Smooth muscle cell of the brain vasculature (primary cell): ENCODE measurements at places on chromosomes 5 and 9.

DNA sequence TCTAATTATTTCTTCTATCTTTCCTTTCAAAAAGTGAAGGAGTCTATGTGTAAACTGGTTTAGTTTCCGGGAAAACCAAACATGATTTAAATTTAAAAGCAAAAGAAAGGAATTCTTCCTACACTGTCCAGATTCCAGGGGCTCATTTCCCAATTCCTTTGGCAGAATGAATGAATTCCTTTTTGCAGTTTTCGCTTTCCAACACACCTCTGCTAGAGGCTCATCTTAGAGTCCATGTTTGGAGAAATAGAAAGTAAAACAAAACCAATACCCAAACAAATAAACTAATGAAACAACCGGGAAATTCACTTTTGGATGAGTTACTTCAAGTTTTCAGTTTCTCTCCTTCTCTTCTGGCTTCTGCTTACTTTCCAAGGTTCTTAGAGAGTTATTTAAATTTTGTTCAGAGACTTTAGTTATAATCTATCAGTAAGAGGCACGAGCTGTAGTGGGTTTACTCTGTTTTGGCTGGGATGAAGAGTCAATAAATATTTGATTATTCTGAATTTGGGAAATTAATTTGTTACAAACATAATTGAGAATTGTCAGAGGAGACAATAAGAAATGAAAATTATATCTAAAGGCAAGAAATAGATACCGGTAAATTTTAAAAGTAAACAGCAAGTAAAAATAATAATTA, 365.0 kb upstream of the CDH9 start:
- no peak for DNase-seq

GRCh38 chr9:34559624-34560455, 29.7 kb downstream of the CNTFR start:
- DNase-seq, result no peak

DNA sequence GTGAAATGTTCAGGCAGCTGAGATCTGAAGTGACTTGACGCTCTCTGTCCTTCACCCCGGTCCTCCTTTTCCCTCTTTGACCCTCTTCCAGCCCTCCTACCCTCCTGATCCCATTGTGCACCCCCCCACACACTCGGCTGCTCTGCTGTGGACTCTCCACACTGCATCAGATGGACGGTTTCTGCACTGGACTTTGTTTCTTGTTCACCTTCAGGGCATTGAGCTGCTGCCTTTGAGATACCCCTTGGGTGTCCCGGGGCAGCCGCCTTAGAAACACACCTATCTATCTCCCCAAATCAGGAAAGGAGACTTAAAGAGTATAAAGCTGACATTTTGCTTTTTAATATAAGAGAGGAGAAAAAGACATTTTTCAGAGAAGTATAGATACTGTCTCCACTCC, 27.5 kb downstream of the AMBP start:
- no peak for DNase-seq

- DNase-seq, result no peak
Observed at GRCh38 chr5:138979684-138980280, 104.6 kb upstream of the LRRTM2 start.

DNA sequence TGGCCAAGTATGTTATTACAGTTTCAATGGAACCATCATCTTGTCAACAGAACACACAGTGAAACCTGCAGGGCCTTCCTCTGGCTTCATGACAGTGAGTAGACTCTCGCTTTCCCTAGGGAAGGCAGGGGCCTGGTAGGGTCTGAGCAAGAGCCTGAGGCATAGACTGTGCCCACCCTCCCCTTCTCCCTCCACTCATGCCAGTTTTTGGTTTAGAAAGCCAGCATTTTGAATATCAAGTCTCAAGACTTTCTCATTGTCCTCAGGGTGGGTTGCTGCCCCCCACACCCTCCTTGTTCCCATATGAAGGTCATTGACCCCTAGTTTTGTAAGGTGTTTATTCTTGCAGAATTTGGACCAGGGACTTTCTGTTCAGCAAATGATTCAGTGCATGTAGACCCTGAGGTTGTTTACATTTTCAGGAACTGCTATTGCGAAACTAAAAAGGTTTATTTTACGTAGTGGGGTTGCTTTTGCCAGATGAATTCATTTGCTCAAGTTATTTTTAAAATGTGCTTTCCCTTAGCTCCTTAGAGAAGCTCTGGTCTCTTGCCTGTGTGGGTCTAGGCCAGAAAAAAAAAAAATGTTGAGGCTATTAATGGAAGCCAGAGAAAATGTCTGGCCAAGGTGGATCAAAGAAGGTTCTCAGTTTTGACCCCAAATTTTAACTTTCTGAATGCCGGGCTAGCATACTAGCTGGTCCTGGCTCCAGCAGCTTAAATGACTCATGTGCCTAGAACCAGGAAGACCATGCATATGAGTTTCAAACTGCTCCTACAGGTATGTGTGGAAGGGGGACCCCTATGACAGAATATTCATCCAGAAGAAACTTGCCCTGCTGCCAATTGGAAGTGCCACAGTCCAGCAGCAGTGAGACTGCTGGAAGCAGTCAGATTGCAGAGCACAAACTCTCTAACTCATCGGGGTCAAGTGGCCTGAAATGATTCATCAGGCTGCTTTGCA, 10.1 kb upstream of the MOB3B start:
- DNase-seq, result no peak

- no peak for DNase-seq
Observed at GRCh38 chr5:142748132-142748531, 22.0 kb upstream of the ARHGAP26 start.

- DNase-seq, result no peak
Observed at GRCh38 chr9:33778700-33779351, 16.5 kb upstream of the PRSS3 start.

- DNase-seq, result no peak
Observed at GRCh38 chr5:1110307-1111240, 1.3 kb downstream of the SLC12A7 start.

DNA sequence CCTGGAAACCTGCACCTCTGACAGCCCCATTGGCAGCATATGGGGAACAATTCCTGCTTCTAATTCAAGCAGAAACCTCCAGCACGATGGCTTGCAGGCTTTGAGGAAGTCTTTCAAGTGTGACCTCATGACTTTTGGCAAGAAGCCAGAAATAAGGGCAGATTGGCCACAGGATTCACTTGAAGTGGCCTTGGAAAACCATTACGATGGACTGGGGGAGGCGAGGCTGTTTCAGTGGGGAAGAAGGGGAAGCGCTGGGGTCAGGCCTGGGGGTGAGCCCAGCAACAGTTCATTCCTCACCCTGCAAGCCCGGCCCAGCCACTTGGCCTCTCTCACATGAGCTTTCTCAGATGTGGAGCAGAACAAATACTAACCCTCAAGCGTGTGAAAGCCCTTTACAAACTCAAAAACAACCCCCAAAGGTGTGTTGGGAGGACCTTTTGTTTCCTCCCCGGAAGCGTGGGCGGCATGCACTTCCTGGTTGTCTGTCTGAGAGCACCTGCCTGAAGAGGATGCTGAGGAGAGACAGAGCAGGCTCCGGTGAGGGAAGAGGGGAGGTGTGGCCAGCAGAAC, 26.9 kb upstream of the EEIG1 start:
- no peak for DNase-seq

DNA sequence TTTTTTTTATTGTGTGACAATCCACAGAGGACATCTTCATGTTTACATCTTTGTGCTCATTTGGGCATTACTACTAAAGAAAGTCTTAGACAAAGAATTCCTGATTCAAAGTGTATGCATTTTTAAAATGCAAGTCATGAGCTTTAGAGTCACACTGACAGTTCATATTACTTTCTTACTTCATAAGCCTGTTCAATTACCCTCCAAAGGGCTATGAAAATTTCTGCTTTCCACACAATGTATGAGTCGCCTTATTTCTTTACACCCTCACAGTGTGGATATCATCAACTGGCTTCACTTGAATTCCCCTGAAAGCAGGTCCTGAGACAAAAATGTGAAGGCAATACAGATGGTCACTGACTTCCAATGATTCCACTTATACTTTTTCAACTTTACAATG, 280.4 kb upstream of the PTGER4 start:
- no peak for DNase-seq

DNA sequence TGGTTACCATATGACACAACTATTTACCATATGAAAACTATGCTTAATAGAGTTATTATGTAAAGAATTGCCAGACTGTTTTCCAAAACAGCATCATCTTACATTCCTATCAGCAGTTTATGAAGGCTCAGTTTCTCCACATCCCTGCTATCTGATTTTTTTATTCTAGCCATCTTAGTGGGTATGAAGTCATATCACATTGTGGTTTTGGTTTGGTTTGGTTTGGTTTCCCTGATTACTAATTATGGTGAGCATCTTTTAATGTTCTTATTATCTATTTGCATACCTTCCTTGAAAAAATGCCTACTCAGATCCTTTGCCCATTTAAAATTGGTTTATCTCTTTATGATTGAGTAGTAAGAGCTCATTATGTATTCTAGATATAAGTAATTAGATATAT, 199.4 kb upstream of the NFIL3 start:
- DNase-seq, result no peak
